SK-N-SH (cell line): ENCODE measurements at places on chromosomes 1 and 21. TPM values are rescaled to one million over a fixed set of nuclear protein-coding genes. Genes with fewer than 3 reads are reported as not detected.

Gene MMP23B
- 0.96 and 1.2 TPM in 2 replicates for polyA plus RNA-seq

DNA sequence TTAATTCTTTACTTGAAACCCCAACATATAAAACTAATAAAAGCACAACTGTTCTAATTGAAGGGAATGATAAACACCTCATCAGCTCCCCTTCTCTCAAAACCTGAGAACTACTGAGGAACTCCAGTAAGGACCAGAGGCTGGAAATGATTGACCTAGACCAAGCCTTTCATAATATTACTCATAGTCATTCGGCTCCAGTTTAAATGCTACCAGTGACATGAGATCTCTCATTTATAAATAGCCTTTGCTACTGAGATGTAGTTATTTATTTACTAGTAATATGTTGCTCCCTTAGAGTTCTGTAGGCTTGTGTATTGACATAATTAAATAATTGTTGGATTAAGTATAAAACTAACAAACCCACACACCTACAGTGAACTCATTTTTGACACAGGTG lies 209.8 kb upstream of the PRMT6 start:
- no peak for DNase-seq

GRCh38 chr1:47837056-47837830 lies 159.9 kb downstream of the TRABD2B start:
- no peak for DNase-seq

GRCh38 chr1:245401881-245402587 lies 247.2 kb downstream of the KIF26B start:
- no peak for DNase-seq

DNA sequence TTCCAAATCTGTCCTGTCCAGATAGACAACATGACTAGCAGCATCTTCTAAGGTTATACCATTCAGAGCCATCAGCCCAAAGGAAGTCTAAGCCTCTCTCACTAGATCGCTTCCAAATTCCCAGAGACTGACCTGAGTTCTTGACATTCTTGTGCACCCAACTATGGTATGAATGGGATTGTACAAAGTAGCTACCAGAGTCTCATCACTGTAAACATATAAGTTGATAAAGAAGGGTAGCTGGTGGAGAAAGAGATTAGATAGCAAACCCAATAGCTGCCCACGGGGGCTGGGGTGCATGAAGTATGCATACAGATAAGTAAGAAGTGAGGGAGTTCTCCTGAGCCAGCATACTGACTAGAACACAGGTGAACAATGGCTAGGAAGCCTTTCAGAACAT lies 180.0 kb downstream of the PLPP3 start:
- DNase-seq = no peak

GRCh38 chr1:229380536-229381160 lies 37.8 kb upstream of the CCSAP start:
- no peak for DNase-seq

GRCh38 chr21:31184459-31184858 lies 146.2 kb upstream of the KRTAP19-8 start:
- peak; percentile 35 for DNase-seq

- DNase-seq = no peak
Measured at GRCh38 chr1:77983997-77984355, 5.1 kb upstream of the FUBP1 start.

DNA sequence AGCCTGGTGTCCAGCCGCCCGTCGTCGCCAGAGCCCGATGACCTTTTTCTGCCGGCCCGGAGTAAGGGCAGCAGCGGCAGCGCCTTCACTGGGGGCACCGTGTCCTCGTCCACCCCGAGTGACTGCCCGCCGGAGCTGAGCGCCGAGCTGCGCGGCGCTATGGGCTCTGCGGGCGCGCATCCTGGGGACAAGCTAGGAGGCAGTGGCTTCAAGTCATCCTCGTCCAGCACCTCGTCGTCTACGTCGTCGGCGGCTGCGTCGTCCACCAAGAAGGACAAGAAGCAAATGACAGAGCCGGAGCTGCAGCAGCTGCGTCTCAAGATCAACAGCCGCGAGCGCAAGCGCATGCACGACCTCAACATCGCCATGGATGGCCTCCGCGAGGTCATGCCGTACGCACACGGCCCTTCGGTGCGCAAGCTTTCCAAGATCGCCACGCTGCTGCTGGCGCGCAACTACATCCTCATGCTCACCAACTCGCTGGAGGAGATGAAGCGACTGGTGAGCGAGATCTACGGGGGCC lies 1.2 kb downstream of the OLIG2 start:
- DNase-seq = no peak

GRCh38 chr1:33050221-33051076 lies 13.8 kb upstream of the AK2 start:
- DNase-seq = no peak

Gene PCP4
- not detected in 2 replicates for polyA plus RNA-seq

- no peak for DNase-seq
Measured at GRCh38 chr1:56150441-56151215, 428.7 kb downstream of the PLPP3 start.

Gene PLA2G4A
- 0.26 and 0.49 TPM in 2 replicates for polyA plus RNA-seq

GRCh38 chr21:35850029-35850428 lies 210.3 kb downstream of the SETD4 start:
- no peak for DNase-seq

GRCh38 chr21:37749132-37749531 lies 167.1 kb downstream of the KCNJ6 start:
- DNase-seq = no peak

- no peak for DNase-seq
Measured at GRCh38 chr1:167033646-167034045, 44.6 kb downstream of the MAEL start.

Gene RHCE
- 0.54 and 0.57 TPM in 2 replicates for polyA plus RNA-seq

- no peak for DNase-seq
Measured at GRCh38 chr1:84096176-84096575, 47.9 kb upstream of the PRKACB start.

DNA sequence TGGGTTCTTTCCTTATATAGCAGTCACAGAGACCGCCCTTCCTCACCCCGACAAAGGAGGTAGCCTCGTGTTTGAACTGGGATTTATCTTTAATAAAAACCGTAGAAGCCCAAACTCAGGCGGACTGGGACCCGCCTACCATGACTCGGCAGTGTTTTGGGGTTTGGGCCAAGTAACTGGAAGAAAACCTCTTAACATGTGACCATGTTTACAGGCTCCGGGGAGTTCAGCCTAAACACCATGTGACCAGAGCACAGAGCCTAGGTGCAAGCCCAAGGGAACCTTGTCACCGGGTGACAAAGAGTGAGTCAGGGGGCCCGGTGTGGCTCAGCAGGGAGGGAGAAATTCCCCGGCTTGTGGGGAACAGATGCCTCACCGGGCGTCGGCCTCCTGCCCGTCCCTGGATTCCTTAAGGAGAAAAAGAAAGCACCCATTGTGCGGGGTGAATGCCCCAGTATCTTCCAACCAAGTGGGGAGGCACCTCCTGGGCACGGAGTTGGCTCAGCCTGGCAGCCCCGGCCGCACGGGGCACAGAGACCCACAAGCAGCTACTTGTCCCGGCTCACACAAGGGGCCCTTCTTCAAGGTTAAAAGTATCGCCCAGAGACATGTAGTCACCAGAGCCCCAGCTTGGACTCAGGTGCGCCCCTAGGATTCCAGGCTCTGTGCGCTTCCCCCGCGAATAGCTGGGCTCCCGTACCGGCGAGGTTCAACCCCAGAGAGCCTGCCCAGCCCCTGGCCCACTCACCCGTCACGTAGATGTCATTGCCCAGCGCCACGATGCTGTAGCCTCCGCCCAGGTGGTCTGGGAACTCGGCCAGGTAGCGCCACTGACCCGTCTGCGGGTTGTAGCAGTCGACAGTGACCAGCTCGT lies 1.4 kb downstream of the KLHL21 start:
- peak; percentile 63 for DNase-seq

GRCh38 chr21:46050668-46051378 lies 47.1 kb upstream of the COL6A2 start:
- no peak for DNase-seq

Gene TRIM17
- polyA plus RNA-seq = 1.5 and 1.6 TPM in 2 replicates

GRCh38 chr1:190679044-190679443 lies 201.4 kb upstream of the BRINP3 start:
- DNase-seq = no peak

- DNase-seq = no peak
Measured at GRCh38 chr1:235735621-235736020, 86.0 kb upstream of the GNG4 start.

Gene TRPM2
- polyA plus RNA-seq = not detected in 2 replicates
